Stimulated activated CD4-positive, alpha-beta T cell treated with anti-CD3 and anti-CD28 coated beads, Interleukin-1b, Interleukin-23, amount 100 ng/mL, for 24 hours (primary cell): ENCODE measurements at places on chromosomes 6 and 20.

DNA sequence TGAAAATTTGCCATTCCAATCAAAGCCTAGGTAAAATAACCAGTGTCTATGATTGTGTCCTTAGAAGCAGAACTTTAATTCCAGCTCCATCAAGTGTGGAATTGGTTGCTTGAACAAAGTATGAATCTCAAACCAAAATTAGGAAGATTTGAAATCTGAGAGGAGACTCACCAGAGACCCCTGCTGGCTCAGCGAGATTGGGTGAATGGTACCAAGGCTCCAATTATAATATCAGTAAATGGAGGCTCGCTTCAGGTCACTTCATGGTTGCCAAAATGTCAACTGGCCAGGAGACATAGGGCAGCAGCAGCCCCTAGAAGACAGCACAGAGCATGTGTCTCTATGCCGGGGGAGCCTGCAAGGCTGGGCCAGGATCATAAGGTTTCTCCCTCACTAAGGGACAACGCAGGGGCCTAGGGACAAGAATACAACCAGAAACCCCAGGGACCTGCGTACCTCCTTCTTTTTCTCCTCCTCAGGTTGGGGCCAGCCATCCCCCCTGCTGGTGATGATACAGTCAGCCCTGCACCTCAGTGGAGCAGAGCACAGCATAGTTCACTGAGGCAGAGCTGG lies 14.0 kb downstream of the RBL1 start:
- no peak for DNase-seq

DNA sequence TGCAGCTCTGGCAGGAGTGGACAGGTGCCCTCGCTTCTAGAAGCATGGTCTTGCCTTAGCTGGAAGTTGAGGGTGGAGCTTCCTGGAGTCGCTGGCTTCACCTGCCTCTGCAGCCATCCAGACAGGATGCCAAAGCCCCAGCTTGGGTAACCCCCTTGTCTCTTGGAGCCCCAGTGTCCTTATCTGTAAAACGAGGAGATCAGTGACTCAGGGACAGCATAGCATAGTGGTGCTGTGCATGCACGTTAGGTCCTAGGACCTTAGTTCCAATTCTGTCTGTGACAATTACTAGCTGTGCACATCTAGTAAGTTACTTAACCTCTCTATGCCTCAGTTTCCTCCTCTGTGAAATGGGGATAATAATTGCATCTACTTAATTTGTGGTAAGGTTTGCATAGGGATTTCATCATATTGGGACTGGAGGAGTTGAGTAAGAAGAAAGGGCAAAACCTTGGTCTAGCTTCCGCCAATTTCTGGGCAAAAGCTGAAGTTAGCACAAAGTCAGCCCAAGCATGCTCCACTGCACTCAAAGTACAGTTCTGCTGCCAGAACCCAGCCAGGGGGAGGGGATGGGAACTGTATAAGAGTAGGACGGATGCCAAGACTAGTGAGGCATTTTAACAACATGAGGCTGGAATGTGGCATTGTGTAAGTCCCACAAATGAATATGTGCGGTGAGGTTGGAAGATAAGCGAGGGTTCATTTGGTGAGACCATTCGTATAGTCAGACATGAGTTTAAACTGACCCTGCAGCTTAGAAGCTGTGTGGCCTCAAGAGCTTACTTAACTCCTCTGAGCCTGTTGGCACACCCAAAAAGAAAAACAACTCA lies 24.5 kb downstream of the TOX2 start:
- no peak for DNase-seq

DNA sequence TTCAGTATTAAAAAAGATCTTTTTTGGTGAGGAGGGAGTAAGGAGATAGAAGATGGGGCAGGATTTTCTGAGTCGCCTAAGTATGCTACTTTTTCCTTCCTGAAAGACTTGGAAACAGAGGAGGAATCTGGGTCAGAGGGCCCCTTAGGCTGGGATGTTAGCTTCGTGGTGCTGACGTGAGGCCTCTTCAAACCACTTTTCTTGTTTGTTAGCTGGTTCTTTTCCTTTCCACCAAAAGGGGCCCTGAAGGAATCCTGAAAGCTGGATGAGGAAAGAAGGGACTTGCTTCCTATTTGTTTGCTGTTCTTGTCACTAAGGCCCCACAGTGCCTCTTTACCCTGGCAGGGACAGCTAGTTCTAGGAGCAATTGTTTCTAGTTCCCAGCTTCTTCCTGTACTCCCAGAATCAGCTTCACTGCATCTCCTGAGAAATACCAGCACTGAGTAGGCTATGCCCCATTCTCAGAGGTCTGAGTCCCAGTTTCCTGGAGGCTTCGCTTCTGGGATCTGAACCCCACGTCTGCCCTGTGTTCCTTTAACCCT lies 2.2 kb upstream of the IL20RA start:
- DNase-seq, result no peak

DNA sequence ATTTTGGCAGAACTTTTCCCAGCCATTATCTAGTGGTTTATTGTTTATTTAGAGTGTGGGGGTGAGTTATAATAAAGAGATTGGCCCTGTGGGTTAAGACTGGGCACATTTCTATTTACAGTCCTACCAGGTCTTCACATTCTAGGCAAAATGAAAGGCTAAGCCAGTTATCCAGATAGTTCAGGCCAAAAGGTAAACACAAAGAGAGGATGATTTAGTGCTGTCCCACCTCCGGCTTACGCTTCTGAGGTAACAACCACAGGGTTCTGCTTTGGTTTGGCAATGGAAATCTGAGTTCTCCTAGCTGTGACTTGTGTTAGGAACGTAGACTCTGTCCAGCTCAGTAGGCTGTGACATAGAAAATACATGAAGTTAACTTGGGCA lies 50.3 kb upstream of the PTPRK start:
- DNase-seq, result no peak

DNA sequence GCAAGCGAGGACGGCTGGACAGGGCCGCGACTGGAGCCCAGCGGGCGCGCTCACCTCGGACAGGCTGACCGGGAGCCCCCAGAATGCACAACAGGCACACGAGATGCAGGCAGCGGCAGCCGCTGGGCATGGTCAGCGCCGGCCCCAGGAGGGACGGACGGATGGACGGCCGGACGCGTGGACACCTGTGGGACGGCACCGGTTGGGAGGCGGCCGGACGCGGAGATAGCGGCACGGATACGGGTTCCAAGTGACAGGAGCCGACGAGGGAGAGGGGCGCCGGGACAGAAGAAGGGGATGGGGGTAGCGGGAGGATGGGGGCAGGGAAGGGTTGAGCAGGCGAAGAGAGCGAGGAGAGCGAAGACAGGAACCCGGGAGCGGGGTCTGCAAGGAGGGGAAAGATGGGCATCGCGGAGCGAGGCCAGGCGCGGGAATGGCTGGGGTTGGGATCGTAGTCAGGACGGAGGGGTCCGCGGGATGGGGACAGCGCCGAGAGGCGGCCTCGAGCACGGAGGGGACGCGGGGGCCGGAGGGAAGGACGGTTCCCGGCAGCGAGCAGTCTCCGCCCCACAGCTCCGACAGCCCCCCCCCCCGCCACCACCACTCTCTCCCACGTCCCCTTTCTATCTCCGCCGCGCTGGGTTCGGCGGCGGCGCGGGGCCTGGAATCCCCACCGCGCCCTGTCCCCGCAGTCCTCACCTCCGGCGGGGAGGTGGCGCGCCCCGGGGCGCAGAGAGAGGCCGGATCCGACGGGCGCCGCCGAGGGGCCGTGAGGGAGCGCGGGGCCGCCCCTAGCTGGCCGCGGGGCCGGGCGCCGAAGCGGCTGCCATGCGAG lies 435 bp downstream of the DLK2 start:
- no peak for DNase-seq

GRCh38 chr6:37947468-37947867 lies 127.9 kb downstream of the ZFAND3 start:
- DNase-seq, result no peak

- no peak for DNase-seq
These were observed 20.1 kb downstream of the SAMD5 start for GRCh38 chr6:147528511-147529145.

DNA sequence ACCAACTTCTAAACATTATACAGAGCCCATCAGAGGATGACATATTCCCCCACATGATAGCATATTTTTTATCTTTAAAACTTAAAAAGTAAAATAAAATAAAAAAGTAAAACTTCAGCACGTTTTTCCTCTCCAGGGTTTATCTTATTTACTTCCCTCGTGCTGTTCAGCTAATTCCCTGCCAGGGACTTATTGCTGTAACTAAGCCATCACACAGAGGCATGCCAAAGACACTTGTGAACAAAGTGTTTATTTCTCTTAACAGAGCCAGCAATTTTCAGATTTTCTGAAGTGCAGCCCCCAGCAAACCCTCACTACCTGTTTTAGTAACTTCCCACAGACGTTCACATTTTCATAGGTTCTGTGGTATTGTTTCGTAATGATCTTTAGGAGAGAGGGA lies 293.8 kb downstream of the ZNF217 start:
- no peak for DNase-seq

- DNase-seq, result no peak
These were observed 783 bp downstream of the LRRC73 start for GRCh38 chr6:43509142-43509983.

DNA sequence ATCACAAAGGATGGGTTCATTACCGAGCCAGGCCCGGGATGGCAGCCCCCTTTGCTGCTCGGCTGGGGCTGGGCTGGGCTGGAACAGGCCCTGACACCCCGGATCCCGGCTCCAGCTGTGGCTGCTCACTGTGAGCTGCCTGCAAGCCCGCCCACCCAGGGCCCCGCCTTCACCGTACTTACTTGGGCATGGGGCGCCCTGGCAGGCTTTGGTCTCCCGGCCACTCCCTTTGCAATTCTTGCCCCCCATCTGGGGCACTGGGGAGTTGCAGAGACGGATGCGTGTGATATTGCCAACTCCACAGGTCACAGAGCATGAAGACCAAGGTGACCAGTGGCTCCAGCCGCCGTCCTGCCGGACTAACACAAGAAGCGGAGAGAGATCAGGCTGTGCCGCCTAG lies 16.7 kb downstream of the THBS2 start:
- DNase-seq, result no peak

GRCh38 chr6:44219053-44219814 lies 2.5 kb downstream of the MYMX start:
- no peak for DNase-seq

DNA sequence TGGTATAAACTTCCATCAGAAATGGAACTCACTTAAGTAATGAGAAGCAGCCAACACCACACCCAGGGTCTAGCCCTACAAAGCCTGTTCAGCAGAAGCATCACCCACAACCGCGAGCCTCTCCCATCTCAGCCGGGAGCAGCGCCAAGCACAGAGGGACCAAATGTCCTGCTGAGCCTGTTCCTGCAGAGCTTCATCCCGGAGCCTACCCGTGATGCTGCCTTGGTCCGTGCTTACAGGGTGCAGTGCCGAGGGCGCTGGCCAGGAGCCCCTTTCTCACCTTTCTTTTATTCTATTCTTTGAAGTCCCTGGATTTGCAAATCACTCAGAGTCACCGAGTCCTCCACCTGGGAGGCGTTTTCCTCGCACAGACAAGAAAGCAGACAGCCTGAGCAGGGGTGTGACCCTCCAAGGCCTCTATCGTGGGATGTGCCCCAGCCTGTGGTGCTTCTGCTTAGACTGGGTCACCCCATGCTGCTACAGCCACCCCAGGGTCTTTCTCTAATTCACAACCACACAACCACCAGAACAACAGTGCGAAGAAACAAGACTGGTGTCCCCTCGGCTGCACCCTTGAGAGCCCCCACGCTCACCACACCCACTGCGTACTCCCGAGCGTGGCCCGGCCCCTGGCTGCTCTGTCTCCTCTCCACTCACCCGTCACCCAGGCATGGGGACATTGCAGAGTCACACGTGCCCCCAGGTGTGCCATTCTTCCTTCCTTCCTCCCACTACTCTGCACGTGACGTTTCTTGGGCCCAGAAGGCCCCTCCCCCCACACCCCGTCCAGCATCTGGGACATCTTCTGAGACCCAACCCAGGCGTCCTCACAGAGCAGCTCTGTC lies 92.2 kb upstream of the MPC1 start:
- no peak for DNase-seq

DNA sequence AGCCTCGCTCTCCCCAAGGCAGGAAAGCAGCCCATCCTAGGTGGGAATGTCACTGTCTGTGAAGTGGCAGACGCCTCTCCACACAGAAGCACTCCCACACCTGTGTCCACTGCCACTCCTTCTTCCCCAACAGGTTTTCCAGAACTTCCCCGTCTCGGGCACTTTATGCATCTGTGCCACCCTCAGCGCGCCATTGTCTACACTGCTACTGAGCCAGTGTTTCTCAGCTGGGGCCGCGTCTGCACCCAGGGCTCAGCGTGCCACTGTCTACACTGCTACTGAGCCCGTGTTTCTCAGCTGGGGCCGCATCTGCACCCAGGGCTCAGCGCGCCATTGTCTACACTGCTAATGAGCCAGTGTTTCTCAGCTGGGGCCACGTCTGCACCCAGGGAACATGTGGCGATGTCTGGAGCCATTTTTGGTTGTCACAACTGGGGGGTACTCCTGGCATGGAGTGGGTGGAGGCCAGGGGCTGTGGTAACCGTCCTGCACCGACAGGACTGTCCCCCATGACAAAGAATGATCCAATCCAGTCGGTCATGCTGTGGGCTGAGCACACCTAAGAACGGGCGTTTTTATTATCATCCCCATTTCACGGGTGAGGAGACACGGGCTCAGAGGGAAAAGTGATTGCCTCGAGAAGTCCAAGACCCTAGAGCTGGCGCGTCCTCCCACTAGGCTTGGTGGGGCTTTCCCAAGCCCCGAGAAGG lies 41.7 kb upstream of the ZBP1 start:
- DNase-seq, result no peak

GRCh38 chr6:39140556-39141167 lies 25.7 kb upstream of the SAYSD1 start:
- DNase-seq, result no peak

GRCh38 chr6:168120390-168121302 lies 41.6 kb upstream of the FRMD1 start:
- DNase-seq, result peak; percentile 10

- no peak for DNase-seq
These were observed 39.7 kb downstream of the KCNS1 start for GRCh38 chr20:45061244-45061643.
